ENCODE measurements at places on chromosomes 1 and 21.

GRCh38 chr1:113538225-113538624, 147.9 kb downstream of the MAGI3 start:
- DNase-seq: no peak

- no peak for DNase-seq
Observed at GRCh38 chr1:199780948-199781670, 246.4 kb upstream of the NR5A2 start.

DNA sequence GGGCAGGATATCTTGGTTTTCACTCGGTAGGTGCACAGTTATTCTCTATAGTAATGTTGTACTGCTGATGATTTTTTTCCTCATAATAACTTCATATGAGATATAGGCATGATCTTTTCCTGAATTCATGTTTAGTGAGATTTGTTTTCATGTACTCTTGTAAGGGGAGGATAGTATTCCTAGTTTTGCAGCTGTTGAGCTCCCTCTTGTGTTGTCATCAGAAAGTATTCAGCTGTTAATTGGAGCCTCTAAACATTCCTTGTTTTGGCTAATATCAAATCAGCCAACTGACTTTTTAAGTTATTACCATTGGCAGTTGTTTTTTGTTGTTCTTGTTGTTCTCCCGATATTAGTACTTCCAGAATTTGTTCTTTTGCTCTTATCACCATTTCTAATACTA, 24.4 kb downstream of the OR10R2 start:
- DNase-seq: no peak

DNA sequence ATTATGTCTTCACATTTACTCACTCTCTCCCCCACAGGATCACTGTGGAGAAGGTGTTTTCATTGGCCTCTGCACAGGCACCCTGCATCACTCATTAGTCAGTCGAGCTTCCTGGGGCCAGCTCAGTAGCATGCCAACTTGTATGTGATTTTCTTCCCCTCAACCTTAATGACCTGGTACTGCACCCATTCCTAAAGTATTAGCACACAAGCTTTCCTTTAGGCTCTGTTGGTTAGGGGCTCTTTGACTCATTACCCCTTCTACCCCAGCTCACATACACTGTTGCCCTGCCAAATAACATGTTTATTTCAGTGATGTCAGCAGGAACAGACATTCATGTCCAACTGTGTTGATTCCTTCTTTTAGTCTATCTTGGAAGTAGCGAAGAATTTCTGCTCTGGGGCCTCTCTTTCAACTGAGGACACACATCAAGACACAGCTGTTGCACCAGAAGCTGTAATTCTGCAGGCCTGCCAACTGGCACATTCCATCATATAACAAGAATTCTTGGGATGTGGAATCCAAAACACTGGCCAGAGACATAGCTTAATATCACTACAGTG, 603.5 kb upstream of the ADAMTS5 start:
- DNase-seq: peak; percentile 83

- no peak for DNase-seq
Observed at GRCh38 chr21:26032263-26032662, 138.3 kb downstream of the APP start.

DNA sequence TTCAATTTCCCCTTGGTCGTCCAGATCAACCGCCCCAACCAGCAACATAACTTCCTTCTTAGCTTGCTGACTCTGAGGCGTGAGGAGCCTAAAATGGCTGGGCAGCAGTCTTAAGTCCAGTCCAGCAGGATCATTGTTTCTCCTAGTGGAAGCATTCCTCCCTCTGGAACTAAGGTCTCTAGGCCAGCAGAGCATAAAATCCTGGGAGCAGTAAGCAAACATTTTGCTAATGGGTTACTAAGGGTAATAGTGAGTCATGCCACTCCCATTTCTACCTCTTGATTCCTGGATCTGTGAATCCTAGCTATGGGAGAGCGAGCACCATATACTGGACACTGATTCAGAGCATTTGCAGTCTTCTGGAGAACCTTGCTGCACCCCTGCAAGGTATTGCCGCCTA, 59.9 kb downstream of the ADSS2 start:
- no peak for DNase-seq

DNA sequence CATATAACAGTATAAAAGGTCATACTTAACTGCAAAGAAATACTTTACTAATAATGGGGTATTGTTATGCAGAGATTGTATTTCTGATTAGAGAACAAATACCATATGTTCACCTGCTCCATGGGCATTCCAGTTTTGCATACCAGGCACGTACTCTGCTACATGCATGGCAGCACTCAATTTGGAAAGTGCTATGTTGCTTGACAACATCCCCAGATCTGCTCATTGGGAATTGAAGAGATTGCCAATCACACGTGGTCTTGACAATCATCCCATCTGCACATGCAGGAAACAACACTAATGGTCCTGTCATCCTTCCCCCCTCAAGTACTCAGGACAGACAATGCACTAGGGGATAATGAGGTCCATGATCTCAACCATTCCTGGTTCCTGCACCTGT, 63.4 kb upstream of the PDE4B start:
- DNase-seq: no peak

DNA sequence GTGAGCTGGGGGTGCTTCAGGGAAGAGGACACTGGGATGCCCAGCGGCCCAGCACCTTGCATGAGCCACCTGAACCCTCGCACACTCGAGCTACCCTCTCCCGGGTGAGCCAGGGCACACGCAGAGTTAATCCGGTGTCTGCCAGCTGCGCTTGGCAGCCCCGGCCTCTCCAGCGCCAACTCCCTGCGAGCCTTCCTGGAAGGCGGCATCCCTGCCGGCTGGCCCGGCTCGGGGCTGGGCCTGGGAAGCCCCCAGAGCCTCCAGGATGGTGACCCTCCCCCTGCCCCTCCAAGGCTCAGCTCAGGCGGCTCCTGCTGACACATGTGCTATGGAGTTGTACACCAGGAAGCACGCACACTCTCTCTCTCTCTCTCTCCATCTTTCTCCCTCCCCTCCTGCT, 48.7 kb downstream of the RAP1GAP start:
- no peak for DNase-seq

DNA sequence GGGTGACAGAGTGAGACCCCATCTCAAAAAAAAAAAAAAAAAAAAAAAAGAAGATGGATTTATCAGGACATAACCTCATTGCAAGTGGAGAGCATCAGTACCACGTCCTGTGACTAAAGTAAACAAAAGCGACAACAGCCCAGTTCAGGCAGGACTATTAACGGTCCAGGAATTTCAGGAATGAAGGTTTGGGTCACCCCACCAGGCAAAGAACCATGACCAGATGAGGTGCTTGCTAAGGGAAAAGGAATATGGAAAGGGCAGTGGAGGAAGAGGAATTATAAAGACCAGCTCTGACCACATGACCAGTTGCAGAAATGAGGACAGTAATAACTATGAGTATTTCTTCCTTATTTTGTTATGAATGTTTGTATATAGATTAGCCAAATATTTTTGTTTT, 35.4 kb upstream of the EIF4G3 start:
- no peak for DNase-seq

DNA sequence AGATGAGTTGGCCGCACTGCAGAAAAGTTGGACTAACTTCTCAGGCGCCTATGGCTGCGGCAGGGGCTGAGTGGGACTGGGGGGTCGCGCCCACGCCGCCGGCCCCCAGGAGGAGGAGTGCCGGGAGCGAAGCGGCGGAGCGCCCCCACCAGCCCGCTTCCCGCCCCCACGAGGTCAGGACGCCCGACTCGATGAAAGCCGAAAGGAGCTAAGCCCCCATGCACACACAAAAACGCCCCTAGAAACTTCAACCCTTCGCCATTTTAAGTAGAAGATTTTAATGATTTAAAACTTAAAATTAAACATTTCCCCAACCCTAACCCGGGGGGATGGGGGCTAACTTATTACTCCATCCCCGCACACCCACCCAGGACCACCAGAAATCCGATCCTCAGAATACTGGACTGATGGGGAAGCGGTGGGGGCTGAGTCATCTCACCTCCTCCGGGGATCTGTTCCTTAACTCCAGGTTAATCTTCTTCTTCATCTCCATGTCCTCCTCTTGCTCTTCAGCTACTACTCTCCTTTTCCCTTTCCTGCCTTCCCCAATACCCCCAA, 539 bp downstream of the ANP32E start:
- peak; percentile 58 for DNase-seq

DNA sequence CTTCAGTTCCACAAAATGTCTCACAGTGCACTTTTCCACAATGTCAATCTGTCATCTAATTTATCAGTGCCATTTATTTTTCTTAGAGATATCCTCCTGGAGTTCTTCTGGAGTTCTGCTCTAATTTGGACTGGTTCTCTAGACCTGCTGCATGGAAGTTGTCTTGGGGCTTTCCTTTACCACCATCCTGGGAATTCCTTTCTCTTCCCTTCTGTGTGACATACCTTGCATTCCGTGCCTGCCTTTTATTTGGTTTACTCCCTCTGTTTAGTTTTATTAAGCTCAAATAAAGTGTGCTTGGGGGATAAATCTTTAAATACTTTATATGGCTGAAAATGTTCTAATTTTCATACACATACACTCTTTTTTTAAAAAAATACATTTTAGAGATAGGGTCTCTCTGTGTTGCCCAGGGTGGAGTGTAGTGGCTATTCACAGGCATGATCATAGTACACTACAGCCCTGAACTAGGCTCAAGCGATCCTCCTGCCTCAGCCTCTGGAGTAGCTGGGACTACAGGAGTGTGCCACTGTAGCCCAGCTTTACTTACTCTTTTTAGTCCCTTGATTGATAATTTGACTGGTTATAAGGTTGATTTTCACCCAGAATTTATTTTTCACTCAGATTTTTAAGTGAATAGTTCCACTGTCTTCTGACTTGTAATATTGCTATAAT, 14.4 kb downstream of the MTF2 start:
- DNase-seq: no peak

DNA sequence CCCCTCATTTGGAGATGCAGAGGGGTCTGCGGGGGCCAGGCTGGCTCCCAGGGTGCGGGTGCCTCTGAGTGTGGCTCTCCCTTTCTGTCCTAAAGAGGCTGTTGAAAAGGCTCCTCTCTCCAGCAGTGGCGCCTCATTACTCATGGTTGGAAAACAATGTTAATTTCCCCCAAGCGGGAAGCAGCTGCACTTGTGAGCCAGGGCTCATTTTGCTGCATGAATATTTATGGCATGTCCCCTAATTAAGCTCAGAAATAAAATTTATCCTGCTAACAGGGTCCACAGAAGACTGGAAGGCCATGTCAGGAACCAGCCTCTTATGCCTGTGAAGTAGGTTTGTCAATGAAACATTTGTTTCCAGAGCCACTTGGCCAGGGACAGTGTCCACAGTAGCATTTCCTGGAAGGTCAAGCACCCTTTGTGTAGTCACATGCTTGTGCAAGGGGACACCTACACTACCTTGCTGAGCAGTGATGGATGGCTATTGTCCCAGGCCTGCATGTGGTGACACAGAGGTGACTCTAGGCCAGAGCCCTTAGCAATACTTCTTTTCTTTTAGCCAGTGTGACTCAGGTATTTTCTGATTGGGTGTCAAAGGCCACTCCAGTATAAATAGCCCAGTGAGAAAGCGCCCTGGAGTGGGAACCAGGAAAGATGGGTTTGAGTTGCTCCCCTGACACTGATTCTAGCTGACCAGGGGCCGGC, 259.0 kb downstream of the FOXD2 start:
- peak; percentile 16 for DNase-seq

DNA sequence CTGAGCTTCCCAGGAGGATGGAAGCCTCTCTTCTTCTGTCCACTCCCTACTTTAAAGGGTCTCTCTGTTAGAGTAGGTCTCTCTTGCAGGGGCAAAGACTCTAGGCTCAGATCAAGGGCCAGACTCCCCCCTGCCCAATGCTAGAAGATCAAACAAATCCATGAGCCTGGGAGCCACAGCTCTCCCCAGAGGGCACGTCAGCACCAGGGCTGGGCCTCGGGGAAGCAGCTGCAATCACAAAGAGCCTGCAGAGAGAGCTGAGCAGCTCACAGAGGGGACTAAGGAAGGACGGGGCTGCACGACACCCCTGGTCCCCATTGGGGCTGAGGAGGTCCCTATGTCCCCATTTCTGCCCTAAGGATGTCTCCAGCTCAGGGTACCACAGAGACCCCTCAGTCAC, 3.9 kb downstream of the CNTN2 start:
- no peak for DNase-seq

GRCh38 chr21:28496517-28496916, 496.2 kb downstream of the LTN1 start:
- no peak for DNase-seq
